T-helper 17 cell (primary cell): ENCODE measurements at places on chromosomes 6 and 20. TPM values are rescaled to one million over a fixed set of nuclear protein-coding genes. Genes with fewer than 3 reads are reported as not detected.

- DNase-seq: no peak
These were observed 23.0 kb downstream of the RNASET2 start for GRCh38 chr6:166933396-166933795.

DNA sequence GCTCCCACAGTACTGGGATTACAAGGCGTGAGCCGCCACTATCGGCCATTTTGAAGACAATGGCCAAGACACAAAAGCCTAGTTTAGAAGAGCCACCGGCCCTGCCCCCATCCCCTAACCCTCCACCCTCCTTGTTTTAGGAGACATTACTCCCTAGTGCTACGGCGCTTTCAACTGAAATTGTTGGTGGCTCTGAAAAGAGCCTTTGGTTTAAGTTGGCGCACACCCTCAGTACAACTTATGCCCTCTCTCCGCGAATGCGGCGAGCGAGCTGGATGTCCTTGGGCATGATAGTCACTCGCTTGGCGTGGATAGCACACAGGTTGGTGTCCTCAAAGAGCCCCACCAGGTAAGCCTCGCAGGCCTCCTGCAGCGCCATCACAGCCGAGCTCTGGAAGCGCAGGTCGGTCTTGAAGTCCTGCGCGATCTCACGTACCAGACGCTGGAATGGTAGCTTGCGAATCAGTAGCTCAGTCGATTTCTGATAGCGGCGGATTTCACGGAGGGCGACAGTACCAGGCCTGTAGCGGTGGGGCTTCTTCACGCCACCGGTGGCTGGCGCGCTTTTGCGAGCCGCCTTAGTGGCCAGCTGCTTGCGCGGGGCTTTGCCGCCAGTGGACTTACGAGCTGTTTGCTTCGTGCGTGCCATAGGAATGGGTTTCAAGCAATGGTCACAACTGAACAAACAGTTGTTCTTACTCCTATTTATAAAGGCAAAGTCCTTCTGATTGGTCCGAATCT, 114.9 kb upstream of the BTN3A2 start:
- DNase-seq: peak; percentile 60

- DNase-seq: no peak
These were observed 52.3 kb downstream of the SOBP start for GRCh38 chr6:107542192-107542668.

- no peak for DNase-seq
These were observed 159.1 kb downstream of the PKHD1 start for GRCh38 chr6:51928320-51928719.

GRCh38 chr20:23166563-23166962, 80.4 kb upstream of the CD93 start:
- no peak for DNase-seq

DNA sequence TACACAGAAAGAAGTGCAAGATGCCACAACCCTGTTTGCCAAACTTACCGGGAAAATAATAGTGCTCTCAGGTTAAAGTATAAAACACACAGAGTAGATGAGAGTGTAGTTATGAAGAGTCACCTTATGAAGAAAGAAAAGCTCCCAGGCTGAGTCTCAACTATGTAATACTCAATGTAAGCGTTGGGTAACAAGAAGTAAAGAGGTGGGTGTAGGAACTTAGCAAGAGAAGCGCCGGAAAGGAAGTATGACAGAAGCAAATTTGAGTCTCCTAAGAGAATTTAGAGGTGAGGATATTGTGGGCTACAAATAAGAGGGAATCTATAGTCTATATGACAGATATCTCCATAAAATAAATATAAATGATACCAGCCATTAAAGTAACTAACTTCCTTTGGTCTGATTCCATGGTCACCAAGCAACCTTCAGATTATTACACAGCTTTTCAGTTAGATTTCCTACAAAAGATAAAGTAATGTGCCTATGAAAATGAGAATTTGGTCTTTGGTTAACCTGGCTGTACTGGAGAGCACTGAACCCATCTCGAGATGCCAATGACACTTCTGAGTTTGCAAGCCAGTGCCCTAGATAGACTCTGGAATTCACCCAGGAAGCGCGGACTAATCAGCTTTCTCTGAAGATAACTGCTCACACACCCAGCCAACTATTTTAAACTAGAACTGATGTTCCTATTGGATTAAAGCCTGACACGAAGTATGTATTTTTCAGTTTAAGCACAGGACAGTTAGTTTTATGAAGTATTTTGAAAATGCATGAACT, 1.8 kb downstream of the TUBE1 start:
- no peak for DNase-seq

ACOT8 gene
- 22.3 TPM for total RNA-seq

PBOV1 gene
- not detected for total RNA-seq

EEF1A2 gene
- total RNA-seq: 0.47 TPM
